Inflammatory macrophage (primary cell): ENCODE measurements at places on chromosomes 7 and 10.

DNA sequence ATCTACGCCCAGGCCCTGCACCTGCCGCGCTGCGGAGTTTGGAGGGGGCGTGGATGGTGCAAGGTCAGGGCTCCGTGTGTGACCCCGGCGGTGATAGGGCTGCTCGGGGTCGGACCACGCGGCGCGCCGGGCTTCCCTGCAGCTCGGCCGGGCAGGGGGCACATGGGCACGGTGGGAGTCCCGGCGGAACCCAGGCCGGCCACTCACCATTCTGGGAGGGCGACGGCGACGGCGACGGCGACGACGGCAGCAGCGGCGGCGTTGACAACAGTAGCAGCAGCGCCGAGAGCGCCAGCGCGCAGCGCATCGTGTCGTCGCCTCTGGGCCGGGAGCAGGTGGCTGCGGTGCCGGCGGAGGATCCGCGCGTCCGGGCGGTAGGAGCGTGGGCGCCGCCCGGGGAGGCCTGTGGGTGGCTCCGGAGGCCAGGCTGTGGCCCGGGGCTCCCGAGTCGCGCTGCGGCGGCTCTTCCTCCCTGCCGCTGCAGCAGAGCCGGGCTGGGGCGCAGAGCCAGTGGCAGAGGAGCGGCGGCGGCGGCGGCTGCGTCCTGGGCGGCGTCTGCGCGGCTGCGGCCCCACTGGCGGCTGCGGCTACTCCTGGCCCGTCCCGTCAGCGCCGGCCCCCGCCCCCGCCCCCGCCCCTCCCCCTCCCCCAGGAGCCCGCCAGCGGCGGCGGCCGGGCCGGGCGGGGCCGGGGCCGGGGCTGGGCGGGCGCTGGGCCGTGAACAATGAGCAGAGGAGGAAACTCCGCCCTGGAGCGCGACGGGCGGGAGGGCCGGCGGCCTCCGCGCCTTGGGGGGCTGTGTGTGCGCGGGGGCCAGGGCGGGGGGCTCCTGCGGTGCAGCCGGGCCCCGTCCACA, at the start of gene PODXL:
TSS of gene PODXL (minus strand) at position 576 of the 856 bp plus-strand sequence. CDS start at position 307, 269 bp downstream.
- peak; percentile 52 for DNase-seq

- no peak for DNase-seq
These were observed 26.2 kb upstream of the EBLN1 start for GRCh38 chr10:22244001-22244400.

- DNase-seq = no peak
These were observed 164.4 kb downstream of the ELMO1 start for GRCh38 chr7:37284285-37284684.

DNA sequence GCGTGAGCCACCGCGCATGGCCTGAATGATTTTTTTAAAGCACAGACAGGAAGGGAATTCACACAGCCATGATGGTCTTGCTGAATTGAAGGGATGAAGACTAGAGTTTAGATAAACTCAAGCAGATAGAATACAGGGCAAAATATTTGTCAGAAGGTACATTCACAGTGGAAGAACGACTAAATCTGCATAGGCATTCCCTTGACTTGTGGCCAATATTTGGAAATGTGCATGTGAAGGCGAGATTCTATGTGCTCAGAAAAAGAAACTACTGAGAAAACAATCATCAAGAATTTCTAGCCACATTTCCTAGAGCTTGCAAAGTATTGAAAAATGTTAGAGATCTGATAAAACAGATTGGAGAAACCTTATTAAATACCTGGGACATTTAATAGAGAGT, 1166.2 kb downstream of the DNAJB9 start:
- no peak for DNase-seq

GRCh38 chr7:1314021-1314907, 81.6 kb downstream of the UNCX start:
- DNase-seq = no peak

DNA sequence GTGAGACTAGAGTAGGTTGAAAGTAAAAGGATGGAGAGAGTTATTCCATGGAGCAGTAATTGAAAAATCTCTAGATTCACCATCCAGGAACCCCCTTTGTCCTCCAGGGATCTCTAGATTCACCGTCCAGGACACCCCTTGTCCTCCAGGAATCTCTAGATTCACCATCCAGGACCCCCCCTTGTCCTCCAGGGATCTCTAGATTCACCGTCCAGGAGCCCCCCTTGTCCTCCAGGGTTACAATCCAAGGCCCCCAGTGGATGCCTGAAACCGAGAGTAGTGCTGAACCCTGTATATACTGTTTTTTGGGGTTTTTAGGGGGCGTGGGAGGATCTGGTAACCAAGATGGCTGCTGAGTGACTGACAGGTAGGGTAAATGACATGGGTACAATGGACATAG, 38.3 kb upstream of the PPP2R2D start:
- no peak for DNase-seq

DNA sequence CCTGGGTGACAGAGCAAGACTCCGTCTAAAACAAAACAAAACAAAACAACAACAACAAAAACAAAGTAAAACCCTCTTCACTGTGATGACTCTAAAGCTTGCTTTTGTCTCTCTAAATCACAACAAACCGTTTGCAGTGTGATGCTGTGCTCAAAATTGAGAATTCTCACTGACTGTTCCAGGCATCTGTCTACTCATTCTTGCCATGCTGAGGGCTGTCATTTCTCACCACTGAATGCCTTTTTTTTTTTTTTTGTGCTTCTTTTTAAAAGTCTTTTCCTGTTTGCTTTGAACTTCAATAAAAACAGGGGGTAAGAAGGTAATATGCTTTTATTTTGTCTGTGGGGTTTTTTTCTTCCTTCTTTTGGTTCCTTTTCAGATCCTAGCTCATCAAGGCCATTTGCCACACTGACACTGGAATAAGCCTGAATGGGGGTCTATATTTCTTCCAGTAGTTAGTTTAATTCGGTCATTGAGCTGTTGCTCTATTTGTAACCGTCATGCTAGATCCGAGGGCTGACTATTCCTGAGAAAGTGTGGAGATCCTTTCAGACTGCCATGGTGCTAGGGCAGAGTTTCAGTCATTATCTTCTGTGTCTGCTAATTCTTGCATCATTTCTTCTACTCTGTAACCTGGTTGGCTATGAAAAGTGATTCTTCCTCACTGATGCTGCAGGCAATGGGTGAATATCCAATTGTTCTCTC, 10.6 kb downstream of the FAS start:
- no peak for DNase-seq

DNA sequence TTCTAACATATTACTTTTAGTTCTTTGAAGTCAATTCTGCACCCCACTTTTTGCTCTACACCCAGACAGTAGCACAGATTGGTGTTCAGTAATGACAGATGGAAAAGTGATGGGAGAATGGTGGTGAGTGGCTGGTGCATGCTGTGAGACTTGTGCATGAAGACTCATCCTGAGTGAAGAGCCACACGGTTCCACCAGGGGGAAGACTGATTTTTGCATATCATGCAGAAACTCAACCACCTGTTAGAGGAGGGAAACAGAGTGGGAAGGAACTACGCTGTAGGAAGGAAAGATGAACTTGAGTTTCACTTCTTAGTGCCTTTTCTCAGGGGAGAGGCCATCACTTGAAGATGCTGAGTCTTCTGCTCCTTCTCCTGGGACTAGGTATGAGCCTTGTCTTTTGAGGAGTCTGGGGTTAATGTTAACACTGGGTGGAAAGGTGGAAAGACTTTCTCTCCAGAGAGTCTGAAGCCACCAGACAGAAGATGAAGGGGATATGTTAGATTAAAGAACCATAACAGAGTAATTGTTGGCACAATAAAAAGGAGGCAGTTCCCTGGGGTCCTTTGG, 9.3 kb upstream of the PRSS1 start:
- no peak for DNase-seq

GRCh38 chr10:52598936-52599335, 173.6 kb downstream of the MBL2 start:
- DNase-seq = no peak

- DNase-seq = no peak
These were observed 11.6 kb downstream of the PAPSS2 start for GRCh38 chr10:87671139-87671815.

GRCh38 chr10:124348801-124349200, 69.9 kb downstream of the OAT start:
- no peak for DNase-seq

GRCh38 chr10:74924251-74924963, 98.0 kb downstream of the KAT6B start:
- peak; percentile 55 for DNase-seq

DNA sequence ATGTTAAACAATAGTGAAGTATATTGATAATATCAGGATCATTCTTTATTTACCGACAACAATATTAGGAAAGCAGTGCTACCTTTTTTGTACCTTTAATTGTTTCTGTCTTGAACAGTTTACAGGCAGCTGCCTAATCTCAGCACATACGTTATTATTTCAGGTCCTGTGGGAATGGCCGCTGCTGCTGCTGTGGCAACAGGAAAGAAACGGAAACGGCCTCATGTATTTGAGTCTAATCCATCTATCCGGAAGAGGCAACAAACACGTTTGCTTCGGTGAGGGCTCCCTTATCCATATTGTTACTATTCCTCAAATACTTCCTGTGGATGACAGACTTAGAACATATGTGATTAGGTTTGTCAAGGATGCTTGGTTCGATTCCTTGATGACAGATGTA, 59.7 kb downstream of the NRF1 start:
- DNase-seq = no peak

GRCh38 chr7:96219378-96220130, 102.3 kb downstream of the SLC25A13 start:
- no peak for DNase-seq

- no peak for DNase-seq
These were observed 154.5 kb downstream of the SGMS1 start for GRCh38 chr10:50469288-50469687.

DNA sequence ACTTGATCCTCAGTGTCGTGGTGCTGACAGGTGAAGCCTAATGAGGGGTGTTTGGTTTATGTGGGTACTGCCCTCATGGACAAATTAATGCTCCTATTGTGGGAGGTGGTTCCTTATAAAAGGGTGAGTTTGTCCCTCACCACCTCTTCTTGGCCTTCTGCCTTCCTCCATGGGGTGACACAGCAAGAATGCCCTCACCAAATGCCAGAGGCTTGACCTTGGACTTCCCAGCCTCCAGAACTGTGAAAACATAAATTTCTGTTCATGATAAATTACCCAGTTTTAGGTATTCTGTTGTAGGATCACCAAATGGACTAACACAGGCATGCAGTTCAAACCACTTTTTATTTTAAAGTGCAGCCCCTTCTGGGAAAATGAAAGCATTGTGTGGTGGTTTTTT, 39.4 kb downstream of the BAMBI start:
- DNase-seq = no peak

GRCh38 chr10:97134983-97135382, 50.8 kb downstream of the SLIT1 start:
- DNase-seq = no peak

- DNase-seq = no peak
These were observed 268.0 kb downstream of the PHTF2 start for GRCh38 chr7:78066599-78066998.

GRCh38 chr10:3779158-3779741, 5.8 kb downstream of the KLF6 start:
- DNase-seq = no peak

GRCh38 chr10:26804418-26805393, 56.1 kb downstream of the ABI1 start:
- DNase-seq = no peak

DNA sequence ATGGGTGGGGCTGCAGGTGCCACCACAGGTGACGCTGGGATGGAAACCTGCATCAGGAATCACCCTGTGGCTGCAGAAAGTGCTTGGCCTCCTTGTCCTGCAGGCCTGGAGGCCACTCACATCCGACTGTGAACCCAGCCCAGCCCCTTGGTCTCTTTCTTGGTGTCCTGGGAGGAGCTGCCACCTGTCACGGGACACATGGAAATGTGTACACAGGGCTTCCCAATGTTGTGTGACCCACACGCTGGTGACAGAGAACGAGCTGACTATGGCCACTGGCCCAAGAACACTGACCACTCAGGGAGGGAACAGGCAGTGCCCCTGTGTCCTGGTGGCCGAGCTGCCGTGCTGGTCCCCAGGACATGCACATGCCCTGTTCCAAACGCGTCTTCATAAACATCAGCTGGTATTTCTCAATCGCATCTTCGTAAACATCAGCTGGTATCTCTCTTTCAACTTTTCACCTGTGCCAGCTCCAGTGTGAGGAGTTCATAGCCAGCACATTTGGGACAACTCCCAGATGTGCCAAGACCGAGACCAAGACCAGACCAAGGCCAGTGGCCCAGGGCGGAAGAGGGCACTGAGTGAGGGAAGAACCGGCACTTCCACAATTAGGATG, 57.9 kb upstream of the INPP5A start:
- no peak for DNase-seq
